Muscle of arm (tissue), 14 donors: ENCODE measurements at places on chromosomes 12 and 14.
A peak's percentile ranks its signal among the peaks of the same experiment; 100 is the strongest.

DNA sequence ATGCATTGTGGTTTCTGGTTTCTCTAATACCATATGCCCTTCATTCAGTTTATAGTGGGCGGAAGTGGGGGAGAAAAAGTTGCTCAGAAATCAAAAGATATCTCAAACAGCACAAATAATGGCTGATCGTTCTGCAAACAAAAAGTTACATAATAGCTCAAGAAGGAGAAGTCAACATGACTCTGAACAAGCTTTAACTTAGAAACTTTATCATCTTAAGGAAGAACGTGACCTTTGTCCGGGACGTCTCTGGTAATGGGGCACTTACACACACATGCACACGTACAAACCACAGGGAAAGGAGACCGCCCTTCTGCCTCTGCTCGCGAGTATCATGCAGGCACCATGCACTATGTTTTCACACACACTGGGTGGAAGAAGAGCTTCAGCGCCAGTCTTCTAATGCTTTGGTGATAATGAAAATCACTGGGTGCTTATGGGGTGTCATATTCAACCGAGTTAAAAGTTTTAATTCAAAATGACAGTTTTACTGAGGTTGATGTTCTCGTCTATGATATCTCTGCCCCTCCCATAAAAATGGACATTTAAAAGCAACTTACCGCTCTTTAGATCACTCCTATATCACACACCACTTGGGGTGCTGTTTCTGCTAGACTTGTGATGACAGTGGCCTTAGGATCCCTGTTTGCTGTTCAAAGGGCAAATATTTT is 4.7 kb downstream of the FOS start:
- peak; percentile 73 for DNase-seq

DNA sequence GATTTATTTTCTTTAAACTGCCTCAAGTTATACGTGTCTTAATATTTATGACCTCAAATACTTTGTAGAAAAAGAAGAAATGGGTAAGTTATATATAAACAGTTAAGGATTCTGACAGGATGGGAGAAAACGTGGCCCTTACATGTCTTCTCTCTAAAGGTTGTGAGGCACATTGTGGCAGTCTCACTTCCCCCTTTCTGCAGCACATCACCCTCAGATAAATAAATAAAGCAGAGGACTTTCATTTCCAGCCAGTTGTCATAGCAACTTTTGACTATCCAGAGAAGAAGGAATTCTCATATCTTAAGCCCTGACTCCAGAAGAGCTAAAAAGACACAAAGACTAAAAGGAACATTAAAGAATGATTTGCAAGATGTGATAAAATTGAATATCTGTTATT is 28.8 kb upstream of the CEP83 start:
- DNase-seq: no peak

- DNase-seq: no peak
These were observed 645.4 kb upstream of the ATXN7L3B start for GRCh38 chr12:73892201-73892600.

DNA sequence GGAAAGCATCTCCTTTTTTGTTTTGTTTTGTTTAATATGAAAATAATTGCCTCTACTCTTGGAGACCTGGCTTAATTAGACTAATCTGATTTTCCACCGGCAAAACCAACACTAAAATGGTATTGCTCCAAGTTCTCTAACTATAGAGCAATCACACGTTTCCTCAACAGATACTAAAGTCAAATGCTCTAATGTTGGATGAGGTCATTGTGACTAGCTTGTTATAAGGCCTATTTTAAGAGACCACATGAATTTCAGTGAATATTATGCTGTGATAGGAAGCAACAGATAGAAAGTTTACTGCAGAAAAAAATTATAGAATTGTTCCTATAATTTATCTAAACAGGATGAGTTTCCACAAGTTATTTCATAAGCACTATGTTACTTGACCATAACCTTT is 3.3 kb upstream of the CCDC196 start:
- DNase-seq: no peak

- DNase-seq: no peak
These were observed 78.8 kb upstream of the BCL11B start for GRCh38 chr14:99350751-99351150.

DNA sequence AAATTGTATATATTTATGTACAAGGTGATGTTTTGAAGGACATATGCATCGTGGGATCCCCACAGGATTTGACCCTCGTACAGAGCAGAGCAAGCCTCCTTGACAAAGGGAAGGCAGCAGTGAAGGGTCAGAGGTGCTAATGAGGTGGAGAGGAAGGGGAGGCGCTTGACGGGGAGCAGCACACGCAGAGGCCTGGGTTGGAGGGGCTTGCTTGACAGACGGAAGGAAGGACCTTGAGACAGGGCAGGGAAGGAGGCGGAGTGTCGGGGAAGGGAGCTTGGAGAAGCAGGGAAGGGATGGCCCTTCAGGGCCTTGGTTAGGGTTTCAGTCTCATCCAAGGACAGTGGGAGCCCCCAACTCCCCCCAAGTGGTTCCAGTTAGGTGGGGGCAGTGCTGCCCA is 52.6 kb downstream of the ZNF664 start:
- no peak for DNase-seq

GRCh38 chr14:73713803-73714655 is at the start of gene PNMA1:
TSS of gene PNMA1 (minus strand) at chr14:73714384. CDS start at chr14:73713639, 745 bp downstream.
- peak; percentile 82 for DNase-seq

DNA sequence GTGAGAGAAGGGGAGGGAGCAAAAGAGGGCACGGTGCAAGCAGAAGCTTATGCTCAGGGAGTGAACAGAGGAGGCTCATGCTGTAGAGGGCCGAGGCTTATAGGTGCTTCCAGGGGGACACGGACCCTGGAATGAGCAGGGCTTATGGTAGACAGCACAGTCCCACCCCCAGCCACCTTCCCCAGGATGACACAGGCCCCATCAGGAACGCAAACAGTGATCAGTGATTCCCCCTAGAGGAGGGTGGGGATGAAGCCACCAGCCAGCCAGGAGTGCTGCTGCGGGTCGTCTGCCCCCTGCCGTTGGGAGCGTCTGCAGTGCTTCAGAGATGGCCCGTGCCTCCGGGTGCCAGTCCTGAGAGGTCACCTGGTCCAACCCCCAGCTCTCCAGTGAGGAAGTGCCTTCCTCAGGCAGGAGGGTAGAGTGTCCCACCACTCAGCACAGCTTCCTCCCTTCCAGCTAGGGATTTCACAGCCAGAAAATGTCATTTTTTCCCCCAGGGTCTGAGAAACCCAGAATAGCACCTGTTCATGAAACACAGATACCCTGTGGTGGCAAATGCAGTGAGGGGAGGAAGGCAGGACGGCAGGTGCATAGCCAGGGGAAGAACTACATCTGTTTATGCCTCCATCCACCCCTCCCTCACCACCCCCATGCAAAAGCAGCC is 60.7 kb downstream of the SLC6A12 start:
- DNase-seq: no peak

GRCh38 chr14:68308726-68309520 is 483.9 kb downstream of the ZFP36L1 start:
- DNase-seq: no peak

GRCh38 chr14:53716578-53716977 is 240.0 kb downstream of the BMP4 start:
- no peak for DNase-seq

GRCh38 chr14:22613106-22613695 is 15.1 kb downstream of the ABHD4 start:
- DNase-seq: no peak

DNA sequence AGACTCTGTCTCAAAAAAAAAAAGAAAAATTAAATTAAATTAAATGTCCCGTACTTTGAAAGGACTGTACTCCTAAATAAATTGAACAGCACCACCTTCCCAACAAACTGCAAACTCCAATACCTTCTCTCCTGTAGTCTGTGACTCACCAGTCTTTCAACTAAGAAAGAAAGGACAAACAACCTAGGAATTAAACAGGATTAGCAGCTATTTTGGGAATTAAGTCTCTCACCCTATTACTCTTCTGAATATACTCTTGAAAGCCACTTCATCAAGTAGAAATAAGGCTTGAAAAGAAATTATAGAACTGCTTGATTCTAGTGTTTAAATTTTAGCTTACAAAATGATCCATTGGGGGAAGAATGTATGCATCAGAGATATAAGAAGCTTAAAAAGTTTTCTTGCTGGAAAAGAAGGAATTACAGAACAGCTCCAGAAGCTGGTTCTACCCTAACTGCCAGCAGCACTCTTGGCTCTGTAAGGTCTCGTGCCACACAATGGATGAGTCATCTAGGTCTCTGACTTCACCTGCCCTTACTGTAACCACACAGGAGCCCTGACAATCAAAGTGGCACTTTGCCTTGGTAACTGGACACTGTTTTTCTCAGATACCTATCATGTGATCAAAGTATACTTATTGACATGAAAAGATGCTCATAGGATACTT is 57.0 kb upstream of the CERS5 start:
- no peak for DNase-seq

DNA sequence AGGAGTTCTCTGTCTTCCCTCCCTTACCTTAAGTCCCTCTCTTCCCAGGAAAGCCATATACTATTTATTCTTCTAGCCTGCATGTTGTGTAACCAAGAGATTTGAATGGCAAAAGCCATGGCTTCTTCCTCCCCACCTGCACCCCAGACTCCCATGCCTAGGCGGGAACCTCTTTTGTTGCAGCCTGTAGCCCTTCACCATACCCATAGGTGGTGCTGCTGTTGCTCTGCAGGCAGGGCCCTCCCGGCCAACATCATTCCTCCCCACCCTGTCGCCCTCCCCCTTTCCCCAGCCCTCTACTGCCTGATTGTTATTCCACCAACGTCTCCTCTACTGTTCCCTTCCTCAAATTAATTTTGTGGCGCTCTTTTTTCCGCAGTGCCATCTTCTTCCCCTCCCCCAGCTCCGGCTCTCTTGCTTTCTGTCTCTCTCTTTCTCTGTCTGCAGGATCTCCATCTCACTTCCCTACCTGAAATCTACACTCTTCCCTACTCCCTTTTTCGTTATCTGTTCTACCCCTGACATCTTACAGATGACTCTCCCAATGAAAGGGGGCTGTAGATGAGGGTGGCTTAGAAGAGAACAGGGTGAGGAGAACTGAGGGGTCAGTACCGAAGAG is 13.8 kb downstream of the NGDN start:
- no peak for DNase-seq

- DNase-seq: no peak
These were observed 74.8 kb downstream of the EEA1 start for GRCh38 chr12:92854344-92854743.

DNA sequence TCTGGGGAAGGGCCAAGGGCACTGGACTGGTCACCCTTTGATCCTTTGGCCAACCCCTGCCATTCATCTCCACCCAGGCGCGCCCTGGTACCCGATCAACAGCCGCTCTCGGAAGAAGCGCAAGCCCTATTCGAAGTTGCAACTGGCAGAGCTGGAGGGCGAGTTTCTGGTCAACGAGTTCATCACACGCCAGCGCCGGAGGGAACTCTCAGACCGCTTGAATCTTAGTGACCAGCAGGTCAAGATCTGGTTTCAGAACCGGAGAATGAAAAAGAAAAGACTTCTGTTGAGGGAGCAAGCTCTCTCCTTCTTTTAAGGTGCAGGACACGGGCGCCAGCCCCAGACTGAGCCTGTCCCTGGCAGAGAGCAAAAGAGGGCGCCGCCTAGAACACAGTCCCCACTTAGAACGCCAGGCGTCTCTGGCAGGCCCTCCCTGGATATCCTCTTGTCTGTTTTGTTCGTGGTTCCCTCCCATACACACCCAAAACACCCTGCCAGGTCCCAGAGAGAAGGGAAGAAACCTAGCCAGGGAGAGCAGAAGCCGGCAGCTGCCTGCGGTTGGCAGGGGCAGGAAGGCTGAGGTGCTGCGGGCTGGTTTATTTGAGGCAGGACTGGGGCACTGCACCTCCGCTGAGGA is 1.7 kb downstream of the HOXC12 start:
- no peak for DNase-seq

GRCh38 chr14:99687284-99688209 is 3.4 kb downstream of the CYP46A1 start:
- DNase-seq: no peak

GRCh38 chr12:4954621-4955354 is 45.1 kb downstream of the KCNA1 start:
- DNase-seq: no peak

DNA sequence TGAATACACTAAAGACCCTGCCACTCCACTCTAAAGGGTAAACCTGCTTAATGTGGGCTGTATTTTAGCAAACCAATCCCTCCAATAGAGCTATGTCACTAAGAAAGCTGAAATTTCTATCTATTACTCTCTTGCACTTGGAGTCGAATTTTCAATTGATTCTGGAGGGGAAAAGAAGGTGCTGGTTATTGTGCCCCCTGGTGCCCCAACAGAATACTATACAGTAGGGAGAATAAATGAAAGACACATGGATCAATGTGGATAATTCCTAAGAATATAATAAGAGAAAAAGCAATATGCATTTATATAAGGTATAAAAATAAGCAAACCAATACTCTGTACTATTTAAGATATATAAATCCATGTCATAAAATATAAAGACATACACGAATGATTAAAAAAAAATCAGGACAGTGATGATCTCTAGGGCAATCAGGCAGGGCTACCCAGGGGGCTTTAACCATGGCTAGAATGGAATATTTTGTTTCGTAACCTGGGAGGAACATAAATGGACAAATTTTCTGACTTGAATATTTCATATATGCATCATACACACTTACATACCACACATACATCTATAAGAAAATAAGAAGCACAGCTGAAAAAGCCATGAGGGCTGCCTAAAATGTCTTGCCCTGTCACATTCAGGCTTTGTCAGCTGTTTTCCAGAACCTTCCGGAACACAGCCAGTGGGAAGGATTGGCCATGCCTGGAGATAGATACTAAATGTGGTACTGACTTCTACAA is 54.4 kb downstream of the EFCAB11 start:
- no peak for DNase-seq

DNA sequence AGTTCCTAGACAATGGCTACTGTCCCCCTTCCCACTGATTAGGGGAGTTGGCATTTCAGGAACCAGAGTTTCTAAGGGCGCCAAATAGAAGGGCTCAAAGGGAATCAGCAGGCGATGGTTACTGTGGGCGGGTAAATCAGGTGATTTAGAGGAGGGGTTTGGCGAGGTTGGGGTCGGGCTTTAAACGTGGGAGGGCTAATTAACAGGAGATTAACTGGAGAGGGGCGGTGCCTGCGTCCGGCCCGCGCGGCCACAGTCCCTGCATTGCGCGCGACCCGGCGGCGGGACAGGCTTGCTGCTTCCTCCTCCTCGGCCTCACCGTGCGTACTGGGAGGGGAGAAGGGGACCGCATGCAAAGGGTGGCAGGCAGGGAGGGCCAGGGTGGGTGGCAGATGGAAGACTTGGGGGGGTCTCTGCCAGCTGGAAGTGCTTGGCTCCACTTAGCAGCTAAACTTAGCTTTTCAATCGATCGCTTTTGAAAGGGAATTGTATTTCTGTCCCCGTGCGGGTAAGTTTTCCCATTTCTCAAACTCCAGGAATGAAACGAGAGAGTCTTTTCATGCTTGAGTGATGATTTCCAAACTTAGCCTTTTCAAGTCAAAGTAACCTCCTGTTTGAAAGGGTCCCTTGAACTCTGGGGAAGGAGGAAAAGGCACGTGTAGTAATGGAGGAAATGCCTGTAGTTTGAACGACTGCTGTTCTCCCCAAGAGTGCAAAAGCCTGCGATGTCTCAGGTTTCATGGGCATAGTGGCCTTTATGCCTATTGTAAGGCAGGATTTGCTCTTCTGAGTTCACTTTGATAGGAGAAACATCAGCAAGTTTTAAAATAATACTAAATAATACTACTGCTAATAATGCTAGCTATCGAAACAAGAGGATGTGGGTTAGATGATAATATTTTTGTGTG is at the start of gene MGST1:
MGST1 (plus strand) TSS at position 255 of the 908 bp plus-strand sequence. CDS start 6,608 bp downstream, outside the sequence.
- peak; percentile 46 for DNase-seq
